ENCODE measurements at places on chromosomes 4 and X.

GRCh38 chr4:25019501-25019900 is 11.2 kb downstream of the LGI2 start:
- DNase-seq = no peak

DNA sequence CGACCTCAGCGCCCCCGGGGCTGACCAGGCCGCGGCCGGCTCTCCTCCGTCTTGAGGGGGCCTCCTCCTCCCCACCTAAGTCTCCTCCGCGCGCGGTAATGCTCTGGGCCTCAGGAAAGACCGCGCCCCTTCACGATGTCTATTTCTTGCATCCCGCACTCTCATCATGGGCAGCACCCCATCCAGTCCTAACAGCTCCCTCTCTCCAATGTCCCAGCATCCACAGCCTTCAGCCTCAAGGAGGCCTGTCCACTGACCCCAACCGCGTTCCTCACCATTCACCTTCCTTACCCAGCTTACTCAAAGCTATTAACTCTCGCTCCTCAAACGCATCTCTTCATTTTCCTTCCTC is 77.5 kb downstream of the MAGED4 start:
- no peak for DNase-seq

GRCh38 chr4:81786766-81787165 is 315.1 kb upstream of the RASGEF1B start:
- no peak for DNase-seq

DNA sequence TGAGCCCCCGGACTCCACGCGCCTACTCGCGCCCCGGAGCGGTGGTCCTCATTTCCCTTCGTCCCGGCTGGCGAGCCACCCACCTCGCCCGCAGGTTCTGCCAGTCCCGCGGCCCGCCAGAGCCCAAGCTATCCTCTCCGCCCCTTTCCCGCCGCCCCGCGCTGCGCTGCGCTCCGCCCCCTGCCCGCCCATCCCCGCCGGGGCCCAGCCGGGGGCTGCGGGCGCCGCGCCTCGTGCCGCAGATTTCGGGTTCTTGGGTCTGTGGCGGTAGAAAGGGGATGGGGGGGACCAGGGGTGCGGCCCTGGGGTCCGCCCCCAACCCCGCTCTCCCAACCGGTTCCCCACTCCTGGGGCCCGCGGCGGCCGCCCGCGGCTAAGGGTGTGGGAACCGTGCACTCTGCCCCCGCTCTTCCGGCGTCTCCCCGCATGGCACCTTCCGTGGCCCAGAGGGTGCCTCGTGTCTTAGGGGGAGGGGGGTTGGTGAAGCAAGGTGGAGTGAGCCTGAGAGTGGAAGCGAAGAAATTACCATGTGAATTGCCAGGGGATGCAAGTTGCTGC is 650.8 kb upstream of the DIPK2B start:
- no peak for DNase-seq

GRCh38 chrX:106415276-106415895 is 196.4 kb upstream of the RADX start:
- no peak for DNase-seq

- no peak for DNase-seq
Observed at GRCh38 chr4:26058537-26058936, 144.5 kb downstream of the SMIM20 start.

DNA sequence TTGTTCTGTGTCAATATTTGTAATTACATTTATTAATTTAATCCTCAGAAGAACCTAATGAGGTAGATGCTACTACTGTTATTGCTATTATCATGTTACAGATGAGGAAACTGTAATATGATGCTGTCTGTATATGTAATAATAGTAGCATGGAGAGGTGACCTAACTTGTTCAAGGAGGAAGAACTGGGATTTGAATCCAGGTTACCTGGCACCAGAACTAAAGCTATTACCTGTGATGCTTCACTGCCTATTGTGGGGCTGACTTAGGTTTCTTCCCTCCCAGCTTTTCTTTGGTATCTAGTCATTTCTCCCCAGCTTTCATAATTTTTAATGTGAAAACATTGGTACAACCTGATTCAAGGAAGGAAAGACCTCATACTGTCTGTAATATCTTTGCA is 43.6 kb downstream of the RAPGEF2 start:
- DNase-seq = no peak

- DNase-seq = no peak
Observed at GRCh38 chr4:30862196-30862595, 142.0 kb downstream of the PCDH7 start.

DNA sequence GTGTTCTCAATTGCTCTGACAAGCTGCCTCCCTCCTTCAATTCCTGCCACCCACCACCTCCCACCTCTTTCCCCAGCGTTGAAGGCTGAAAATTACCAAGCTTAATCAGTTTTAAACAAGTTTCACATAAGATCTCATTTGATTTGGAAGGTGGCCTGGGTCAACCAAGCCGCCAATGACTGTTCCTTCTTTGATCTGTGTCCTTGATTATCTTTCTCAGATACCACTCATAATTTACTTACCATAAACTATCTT is 211.4 kb downstream of the SLIT2 start:
- DNase-seq = no peak

- peak; percentile 38 for DNase-seq
Observed at GRCh38 chrX:65987811-65988210, 52.1 kb downstream of the VSIG4 start.

DNA sequence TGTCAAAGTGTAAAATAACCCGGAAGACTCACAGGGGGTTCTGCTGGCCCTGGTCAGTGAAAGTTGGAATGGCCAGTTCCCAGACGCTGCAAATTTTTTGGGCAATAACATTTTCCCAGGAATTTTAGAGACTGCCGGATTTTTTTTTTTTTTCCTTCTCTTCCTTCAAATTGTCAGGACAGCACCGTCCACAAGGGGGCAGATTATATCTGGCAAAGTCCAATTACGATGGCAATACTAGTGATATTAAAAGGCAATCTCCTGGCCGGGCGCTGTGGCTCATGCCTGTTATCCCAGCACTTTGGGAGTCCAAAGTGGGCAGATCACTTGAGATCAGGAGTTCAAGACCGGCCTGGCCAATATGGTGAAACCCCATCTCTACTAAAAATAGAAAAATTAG is 20.5 kb downstream of the SLC25A5 start:
- peak; percentile 2 for DNase-seq

DNA sequence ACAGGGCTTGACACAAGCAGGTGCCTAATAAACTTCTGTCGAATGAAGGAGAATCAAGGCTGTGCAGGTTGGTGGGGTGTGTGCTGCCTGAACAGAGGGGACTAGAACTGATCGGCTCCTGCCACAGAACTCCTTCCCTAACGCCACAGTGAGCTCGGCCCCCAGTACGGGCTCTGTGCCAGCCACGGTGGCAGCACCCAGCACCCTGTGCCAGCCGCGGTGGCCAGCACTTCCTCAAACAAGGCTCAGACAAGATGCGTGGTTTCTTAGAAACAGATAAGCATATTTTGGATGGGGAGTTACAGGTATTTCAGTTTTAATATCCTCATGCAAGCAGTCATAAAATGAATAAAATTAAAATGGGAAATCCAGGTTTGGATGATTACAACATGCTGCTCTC is 26.0 kb upstream of the C4orf50 start:
- DNase-seq = no peak

- no peak for DNase-seq
Observed at GRCh38 chrX:40773809-40774208, 38.5 kb upstream of the MED14 start.

DNA sequence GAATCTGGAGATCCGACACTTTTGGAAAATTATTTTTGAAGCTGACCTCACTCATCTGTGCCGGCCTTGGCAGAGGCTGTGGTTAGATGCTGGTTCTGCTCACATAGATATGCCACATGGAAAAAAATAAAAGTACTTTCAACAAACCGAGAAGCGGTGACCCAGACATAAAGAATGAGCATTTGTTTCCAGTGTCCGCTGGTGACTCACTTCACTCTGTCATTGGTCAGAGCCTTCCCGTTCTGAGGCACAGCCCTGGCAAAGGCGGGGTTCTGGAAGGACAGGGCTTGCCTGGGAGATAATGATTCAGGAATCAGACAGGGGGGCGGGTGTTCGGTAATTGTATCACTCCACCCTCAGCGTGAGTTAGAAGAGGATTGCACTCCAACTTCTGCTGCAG is 172.4 kb upstream of the MXRA5 start:
- DNase-seq = no peak

- DNase-seq = no peak
Observed at GRCh38 chr4:42906341-42906740, 13.8 kb downstream of the GRXCR1 start.

GRCh38 chr4:55218041-55218440 is 92.6 kb upstream of the KDR start:
- no peak for DNase-seq

GRCh38 chrX:155966876-155967275 is 30.6 kb upstream of the IL9R start:
- peak; percentile 39 for DNase-seq

DNA sequence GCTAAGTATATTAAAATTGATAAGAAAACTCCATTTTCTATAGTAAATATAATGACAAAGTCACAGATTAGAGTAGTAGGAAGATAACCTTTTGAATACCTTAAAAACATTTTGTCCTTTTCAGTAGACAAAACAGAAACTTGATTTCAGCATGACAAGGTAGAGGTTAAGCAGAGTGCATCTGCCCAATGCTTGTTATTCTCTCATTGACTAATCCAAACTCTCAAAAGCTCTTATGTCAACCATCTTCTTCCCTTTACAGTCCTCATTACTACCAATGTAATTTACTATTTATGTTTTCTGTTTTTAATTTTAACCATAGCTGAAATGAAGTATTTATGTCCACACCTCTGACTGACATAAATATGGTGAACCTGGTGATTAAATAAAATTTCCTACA is 11.1 kb downstream of the NIPAL1 start:
- DNase-seq = no peak

- no peak for DNase-seq
Observed at GRCh38 chr4:159237975-159238374, 135.1 kb downstream of the RAPGEF2 start.

DNA sequence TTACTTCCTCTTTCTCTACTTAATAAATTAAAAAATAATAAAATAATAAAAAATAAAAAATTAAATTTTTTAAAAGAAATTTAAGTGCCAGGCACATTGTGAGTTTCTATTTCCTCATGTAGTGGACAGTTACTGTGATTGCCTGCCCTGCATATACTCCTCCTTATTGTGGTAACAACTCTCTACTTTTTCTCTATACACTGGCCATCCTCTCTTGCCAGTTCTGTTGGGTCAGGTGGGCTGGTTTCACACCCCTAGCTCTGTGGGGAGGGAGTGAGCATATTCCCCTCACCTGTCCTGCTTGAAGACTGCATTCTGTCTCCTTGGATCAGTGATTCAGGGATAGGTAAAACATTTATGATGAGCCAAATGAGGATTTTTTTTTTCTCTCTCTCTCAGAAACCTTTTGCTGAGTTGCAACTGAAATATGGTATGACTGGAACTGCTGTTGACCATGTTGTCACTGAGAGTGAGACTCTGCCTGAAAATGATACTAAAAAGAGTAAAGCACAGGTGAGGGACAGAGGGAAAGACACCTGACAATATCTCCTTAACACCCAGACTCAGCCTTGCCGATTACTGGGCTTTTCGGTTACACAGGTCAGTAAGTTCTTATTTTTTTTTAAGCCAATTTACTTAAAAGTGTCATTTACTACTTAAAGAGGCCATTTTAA is 37.2 kb downstream of the CXXC4 start:
- DNase-seq = no peak

GRCh38 chr4:70895811-70896491 is 6.2 kb upstream of the MOB1B start:
- no peak for DNase-seq

GRCh38 chr4:2515830-2516550 is 20.5 kb upstream of the FAM193A start:
- no peak for DNase-seq

GRCh38 chrX:155995321-155995875 is 2.1 kb upstream of the IL9R start:
- DNase-seq = no peak

DNA sequence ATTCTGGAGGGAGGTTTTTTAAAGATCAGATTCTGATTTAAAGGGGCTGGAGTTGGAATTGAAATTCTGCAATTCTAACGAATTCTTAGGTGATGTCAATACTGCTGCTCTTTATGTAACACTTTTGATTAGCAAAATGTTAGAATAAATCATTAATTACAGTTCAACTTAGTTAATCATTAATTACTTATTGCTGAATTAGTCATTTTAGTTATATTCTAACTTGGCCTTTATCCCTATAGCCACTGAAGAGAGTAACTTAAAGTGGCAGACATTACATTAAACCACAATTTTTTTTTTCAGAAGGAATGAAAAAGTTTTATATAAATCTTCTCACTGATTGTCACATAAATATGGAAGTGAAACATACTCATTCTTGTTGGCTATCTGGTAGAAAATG is 206.6 kb upstream of the ITM2A start:
- no peak for DNase-seq

DNA sequence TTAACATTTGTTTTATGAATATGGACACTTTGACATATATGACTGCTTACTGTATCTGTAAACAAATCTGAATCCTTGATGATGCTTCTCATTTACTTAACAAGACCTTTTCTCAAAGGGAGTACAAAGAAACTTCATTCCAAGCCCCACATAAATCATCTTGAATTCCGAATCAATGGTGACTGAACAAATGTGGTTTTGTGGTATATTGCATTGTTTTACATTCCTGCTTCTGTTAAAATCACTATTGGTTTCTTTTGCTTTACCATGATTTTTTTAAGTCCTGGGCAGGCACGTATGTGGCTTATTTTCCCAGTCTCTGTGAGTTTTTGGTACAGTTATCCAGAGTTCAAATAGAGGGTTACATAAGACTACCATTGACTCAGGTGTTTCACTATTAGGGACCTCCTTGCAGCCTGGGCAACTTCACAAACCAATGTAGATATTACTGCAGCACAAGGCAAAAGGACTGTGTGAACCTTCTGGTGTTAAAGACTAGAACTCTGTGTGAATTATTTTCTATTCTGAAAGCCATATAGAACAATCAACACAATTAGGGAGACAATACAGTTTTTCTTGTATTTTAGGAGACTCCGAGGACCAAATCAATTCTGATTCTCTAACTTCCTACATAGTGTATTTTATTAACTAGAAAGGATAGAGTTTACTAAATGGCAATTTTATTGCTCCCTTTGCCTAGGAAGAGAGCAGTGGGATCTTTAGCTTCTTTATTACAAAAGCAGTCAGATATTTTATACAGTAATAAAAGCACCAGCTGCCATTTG is 196.4 kb downstream of the GALNTL6 start:
- DNase-seq = no peak

- no peak for DNase-seq
Observed at GRCh38 chr4:182575225-182575624, 332.0 kb downstream of the TENM3 start.

- DNase-seq = no peak
Observed at GRCh38 chrX:42246814-42247213, 323.5 kb upstream of the CASK start.

DNA sequence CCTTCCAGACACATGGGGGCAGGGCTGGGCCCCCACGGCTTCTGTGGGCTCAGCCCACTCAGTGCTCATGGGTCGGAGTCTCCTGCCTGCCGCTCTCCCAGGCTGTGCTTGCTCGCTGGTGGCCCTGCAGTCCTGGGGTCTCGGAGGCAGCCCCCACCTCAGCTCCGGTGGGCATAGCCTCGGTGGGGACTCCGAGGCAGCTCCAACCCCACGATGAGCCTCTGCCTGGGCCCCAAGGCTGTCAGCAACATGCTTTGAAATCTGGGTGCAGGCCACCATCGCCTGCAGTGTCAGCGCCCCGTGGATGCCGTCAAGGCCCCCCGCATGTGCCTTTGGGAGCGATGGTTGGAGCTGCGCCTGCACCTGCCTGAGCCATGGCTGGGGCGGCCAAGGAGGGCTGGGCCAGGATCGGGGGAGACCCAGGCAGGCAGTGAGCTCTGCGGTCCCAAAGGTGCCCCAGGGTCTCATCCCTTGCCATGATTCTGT is 30.2 kb upstream of the SPON2 start:
- DNase-seq = no peak

GRCh38 chr4:182904211-182904761 is 12.9 kb downstream of the DCTD start:
- DNase-seq = no peak

Measured in AML-193 (cell line).